Right atrium auricular region (tissue), 2 donors: ENCODE measurements at places on chromosomes 11 and 22. TPM values are rescaled to one million over a fixed set of nuclear protein-coding genes. Genes with fewer than 3 reads are reported as not detected.
A peak's percentile ranks its signal among the peaks of the same experiment; 100 is the strongest.

Gene CREB3L1
- 5.4 TPM for total RNA-seq

Gene FGF4
- not detected for total RNA-seq

DNA sequence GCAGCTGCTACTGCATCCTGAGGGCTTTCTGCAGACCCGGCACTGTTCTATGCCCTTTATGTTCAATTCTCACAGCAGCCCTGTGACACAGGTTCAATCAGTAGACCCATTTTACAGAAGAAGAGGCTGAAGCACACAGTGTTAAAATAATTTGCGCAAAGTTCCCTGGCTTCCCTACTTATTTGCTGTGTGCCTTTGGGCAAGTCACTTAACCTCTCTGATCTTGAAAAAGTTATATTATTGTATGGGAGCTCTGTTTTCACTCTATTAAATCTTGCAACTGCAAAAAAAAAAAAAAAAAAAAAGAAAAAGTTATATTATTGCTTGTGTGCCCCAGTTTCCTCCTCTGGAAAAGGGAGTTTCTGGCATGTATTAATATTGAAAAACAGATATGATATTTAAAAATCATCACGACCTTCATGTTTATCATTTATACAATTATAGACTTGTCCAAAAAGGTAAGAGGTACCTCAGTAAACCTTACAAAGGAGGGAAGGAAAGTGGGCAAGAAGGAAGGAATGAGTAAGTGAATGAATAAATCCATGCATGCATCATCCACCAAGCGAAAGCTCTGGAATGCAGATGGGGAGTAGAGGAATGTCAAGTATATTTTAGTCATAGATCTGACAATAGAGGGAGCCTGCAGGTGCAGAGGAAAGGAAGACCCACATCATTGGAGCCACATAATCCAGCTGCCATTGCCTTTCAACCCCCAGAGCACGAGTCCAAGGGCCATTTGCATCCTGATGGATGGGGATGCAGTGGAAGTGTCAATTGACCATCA lies 21.2 kb upstream of the ISX start:
- no peaks in the 10 kb centered on the region for H3K36me3 ChIP-seq
- no peak overlapping the region for H3K27ac ChIP-seq
- H3K4me3 ChIP-seq: no peak overlapping the region
- no peak for DNase-seq

- H3K4me3 ChIP-seq: peak overlapping the region; percentile 73
- H3K36me3 ChIP-seq: peaks cover 26% of the 10 kb centered on the region
- no peaks in the 10 kb centered on the region for H3K27me3 ChIP-seq
- peak overlapping the region; percentile 81 for H3K27ac ChIP-seq
Measured at GRCh38 chr11:76667271-76667818, 3.2 kb downstream of the LRRC32 start.

Gene UNC93B1
- total RNA-seq: 9.2 TPM

Gene MYO18B
- total RNA-seq: 247 TPM

Gene RPUSD4
- total RNA-seq: 14.3 TPM

Gene CSNK2A3
- 1.3 TPM for total RNA-seq

DNA sequence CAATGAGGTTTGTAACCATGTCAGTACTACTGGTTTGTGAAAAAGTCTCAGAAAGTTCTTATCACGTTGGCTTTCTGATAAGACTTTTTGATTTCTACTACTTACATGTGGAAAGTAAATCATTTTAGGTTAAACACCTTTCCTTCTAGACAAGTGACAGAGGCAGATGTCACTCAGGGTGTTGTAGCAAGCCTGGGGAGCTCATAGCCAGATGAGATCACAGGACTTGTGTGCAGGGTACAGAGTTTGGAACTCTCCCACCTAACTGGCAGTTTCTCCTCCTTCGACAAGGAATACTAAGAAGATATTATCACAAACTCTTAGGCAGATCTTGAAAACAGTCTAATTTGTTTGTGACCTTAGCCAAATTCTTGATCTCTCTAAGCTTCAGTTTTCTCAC lies 49.4 kb upstream of the PICALM start:
- no peak for DNase-seq
- H3K27ac ChIP-seq: no peak overlapping the region
- no peaks in the 10 kb centered on the region for H3K27me3 ChIP-seq
- peaks cover 4% of the 10 kb centered on the region for H3K4me1 ChIP-seq
- no peak overlapping the region for H3K4me3 ChIP-seq
- no peaks in the 10 kb centered on the region for H3K36me3 ChIP-seq

DNA sequence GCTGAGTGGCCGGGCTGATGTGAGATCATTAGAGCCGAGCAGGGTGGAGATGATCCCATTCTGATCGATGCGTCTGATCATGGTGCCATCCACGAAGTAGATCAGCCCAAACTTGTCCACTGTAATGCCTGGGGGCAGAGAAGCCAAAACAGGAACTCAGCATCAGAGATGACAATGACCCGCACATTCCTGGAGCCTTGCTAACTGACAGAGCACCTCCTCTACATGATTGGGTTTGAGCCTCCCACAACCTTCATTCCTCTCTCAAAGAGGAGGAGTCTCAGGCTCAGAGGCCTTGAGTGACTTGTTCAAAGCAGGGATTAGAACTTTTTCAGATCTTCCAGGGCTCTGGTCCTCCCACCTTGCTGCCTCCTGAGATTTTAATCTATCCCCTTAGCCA lies 133.7 kb upstream of the NARS2 start:
- no peak for DNase-seq
- no peak overlapping the region for H3K27ac ChIP-seq
- H3K4me1 ChIP-seq: no peaks in the 10 kb centered on the region
- H3K27me3 ChIP-seq: no peaks in the 10 kb centered on the region
- H3K4me3 ChIP-seq: no peak overlapping the region

GRCh38 chr11:131108760-131109159 lies 192.5 kb upstream of the SNX19 start:
- no peaks in the 10 kb centered on the region for H3K27me3 ChIP-seq
- no peak for DNase-seq
- no peaks in the 10 kb centered on the region for H3K4me1 ChIP-seq
- H3K4me3 ChIP-seq: no peak overlapping the region
- H3K27ac ChIP-seq: no peak overlapping the region

Gene RANBP1
- 96.5 TPM for total RNA-seq

GRCh38 chr11:123072332-123072761 lies 10.4 kb upstream of the HSPA8 start:
- H3K27ac ChIP-seq: no peak overlapping the region
- no peaks in the 10 kb centered on the region for H3K27me3 ChIP-seq
- H3K4me1 ChIP-seq: no peaks in the 10 kb centered on the region
- H3K4me3 ChIP-seq: no peak overlapping the region
- DNase-seq: peak; percentile 53

GRCh38 chr11:35035894-35036408 lies 103.0 kb upstream of the CD44 start:
- no peak for DNase-seq
- H3K4me3 ChIP-seq: no peak overlapping the region
- no peaks in the 10 kb centered on the region for H3K4me1 ChIP-seq
- no peaks in the 10 kb centered on the region for H3K27me3 ChIP-seq
- no peaks in the 10 kb centered on the region for H3K36me3 ChIP-seq

Gene WBP2NL
- total RNA-seq: 0.22 TPM

Gene MS4A6E
- total RNA-seq: not detected

Gene ALDH3B1
- 10.5 TPM for total RNA-seq

DNA sequence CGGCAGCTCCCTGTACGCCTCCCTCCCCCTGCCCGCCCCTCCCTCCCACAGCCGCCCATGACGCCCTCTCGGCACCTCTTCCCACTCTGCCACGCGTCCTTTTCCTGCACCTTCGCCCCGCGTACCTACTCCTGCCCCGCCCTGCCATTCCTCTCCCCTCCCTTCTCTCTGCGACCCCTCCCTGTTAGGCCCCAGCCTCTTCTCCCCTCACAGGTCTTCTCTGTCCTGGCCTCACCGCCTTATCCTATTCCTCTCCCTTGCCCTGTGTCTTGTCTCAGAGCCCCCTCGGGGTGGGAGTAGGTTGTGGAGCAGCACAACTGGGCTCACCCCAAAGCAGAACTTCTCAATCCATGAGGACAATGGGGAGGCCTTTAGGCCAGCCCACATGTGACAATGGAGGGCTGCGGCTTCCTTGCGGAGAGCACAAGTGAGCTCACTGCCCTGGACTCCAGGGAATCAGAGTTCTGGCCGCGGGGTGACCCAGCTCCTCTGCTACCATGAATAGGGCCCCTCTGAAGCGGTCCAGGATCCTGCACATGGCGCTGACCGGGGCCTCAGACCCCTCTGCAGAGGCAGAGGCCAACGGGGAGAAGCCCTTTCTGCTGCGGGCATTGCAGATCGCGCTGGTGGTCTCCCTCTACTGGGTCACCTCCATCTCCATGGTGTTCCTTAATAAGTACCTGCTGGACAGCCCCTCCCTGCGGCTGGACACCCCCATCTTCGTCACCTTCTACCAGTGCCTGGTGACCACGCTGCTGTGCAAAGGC lies 539 bp downstream of the SLC35C1 start:
- no peaks in the 10 kb centered on the region for H3K27me3 ChIP-seq
- peaks cover 41% of the 10 kb centered on the region for H3K4me1 ChIP-seq
- peak overlapping the region; percentile 65 for H3K4me3 ChIP-seq
- H3K36me3 ChIP-seq: peaks cover 12% of the 10 kb centered on the region
- H3K27ac ChIP-seq: peak overlapping the region; percentile 91

Gene TRIM51
- total RNA-seq: not detected

Gene TYMP
- 9.1 TPM for total RNA-seq

DNA sequence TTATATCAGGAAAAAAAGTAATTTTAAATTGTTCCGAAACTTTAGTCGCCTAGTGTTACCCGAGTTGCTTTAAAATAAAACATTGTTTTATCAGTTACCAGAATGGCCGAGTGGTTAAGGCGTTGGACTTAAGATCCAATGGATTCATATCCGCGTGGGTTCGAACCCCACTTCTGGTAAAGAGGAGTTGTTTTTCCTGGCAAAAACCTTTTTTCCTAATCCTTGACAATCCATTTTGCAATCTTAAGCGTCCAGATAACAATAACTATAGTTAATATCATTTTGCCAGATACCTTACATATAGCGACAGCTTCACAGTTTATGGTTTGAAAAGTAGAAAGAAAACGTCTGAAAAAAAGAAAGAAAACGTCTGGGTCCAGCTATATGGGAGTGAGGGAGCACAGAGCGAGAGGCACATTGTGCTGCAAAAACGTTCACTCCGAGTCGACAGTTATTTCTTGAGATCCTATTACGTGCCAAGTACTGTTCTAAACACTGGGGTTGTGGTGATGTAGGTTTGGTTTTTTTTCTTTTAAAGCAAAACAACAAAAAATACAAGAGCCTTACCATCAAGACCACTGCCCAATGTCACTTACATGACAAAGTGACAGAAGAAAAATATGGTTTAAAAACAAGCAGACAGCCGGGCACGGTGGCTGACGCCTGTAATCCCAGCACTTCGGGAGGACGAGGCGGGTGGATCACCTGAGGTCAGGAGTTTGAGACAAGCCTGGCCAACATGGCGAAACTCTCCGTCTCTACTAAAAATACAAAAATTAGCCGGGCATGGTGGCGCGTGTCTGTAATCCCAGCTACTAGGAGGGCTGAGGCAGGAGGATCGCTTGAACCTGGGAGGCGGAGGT lies 40.6 kb downstream of the OR4D9 start:
- H3K27ac ChIP-seq: peak overlapping the region; percentile 80
- no peaks in the 10 kb centered on the region for H3K36me3 ChIP-seq
- H3K4me1 ChIP-seq: no peaks in the 10 kb centered on the region
- H3K4me3 ChIP-seq: peak overlapping the region; percentile 54
